ENCODE measurements at places on chromosomes 3 and 15.

DNA sequence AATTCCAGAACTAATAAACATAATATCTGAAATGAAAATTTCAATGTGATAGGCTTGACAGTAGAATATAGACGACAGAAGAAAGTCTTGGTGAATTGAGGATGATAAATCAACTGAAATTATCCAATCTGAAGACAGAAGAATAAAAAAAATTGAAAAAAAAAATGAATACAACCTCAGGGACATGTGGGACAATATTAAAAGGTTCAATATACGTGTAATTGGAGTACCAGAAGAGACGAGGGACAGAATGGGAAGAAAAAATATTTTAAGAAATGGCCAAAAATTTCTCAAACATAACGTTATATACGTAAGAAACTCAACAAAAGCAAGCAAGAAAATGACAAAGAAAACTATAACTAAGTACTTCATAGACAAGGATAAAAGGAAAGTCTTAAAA lies 43.3 kb upstream of the HCLS1 start:
- DNase-seq: no peak

GRCh38 chr3:110267304-110267845 lies 804.2 kb upstream of the NECTIN3 start:
- DNase-seq: no peak

DNA sequence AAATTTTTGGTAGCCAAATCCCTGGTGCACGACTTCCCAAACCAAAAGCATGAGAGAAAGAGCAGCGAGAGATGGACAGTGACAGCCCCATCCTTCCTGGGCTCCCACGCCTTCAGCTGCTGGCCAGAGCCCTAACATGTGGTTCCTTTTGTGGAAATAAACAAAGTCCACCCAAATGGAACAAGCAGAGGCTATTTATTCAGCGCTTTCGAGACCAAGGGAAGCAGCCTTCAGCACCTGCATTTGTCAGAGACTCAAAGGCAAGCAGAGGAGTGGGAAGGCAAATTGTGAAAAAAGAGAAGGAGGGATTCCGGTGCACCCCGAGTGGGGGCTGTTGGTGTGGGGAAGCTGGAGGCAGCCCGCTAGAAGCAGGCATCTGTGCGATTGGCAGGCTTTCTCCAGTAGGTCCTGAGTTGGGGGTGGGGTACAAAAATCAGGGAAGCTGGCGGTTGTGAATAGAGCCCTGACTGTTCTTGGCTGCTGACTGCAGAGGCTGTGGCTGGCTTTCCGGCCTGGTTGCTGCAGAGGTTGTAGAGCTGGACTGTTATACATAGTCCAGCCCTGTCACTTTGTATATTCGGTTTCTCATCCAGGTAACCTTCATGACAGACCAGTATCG lies 427.2 kb downstream of the OCA2 start:
- no peak for DNase-seq

GRCh38 chr3:125654526-125654925 lies 59.2 kb upstream of the OSBPL11 start:
- DNase-seq: no peak

DNA sequence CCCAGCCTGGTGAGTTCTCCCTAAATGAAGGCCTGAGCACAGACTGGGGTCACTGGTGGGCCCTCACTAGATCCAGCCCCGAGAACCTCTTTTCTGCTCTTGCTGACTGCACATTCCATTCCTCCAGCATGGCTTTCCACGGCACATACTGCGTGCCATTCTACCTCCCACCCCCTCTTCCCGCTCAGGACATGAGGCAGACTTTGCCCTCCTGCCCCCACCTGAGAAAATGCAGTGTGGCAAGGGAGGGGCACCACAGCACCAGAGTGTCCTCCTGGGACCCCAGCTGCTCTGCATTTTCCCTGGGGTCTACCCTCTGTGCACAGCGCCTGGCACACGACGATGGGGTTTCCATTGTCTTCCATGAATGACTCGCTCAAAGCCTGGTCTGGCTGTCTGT lies 6.1 kb upstream of the SLCO2A1 start:
- no peak for DNase-seq

GRCh38 chr3:46463868-46464241 lies 850 bp downstream of the LTF start:
- no peak for DNase-seq

- DNase-seq: no peak
Observed at GRCh38 chr3:174218016-174218415, 641.1 kb upstream of the NAALADL2 start.

DNA sequence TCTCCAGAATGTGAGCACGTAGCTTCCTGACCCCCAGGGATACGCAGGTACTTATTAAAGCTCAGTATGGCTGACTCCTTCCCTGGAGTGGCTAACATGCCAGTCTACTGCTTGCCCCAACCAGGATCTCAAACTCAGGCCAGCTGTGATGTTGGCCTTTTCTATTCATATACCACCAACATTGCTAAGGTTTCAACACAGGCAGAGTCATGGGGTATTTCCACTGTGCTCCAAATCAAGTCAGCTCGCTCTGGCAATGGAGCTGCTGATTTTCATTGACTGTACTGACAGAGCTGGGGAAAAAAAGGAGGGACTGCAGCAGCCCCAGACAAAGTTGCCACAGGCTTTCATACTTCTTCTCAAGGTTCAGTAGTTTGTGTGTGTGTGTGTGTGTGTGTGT lies 87.0 kb downstream of the CFAP20DC start:
- no peak for DNase-seq

GRCh38 chr3:107979538-107979937 lies 111.3 kb downstream of the CD47 start:
- DNase-seq: no peak

GRCh38 chr3:159501029-159501428 lies 487.6 kb upstream of the IL12A start:
- no peak for DNase-seq

All from DND-41 (cell line).